ENCODE measurements at places on chromosomes 5 and 9.

DNA sequence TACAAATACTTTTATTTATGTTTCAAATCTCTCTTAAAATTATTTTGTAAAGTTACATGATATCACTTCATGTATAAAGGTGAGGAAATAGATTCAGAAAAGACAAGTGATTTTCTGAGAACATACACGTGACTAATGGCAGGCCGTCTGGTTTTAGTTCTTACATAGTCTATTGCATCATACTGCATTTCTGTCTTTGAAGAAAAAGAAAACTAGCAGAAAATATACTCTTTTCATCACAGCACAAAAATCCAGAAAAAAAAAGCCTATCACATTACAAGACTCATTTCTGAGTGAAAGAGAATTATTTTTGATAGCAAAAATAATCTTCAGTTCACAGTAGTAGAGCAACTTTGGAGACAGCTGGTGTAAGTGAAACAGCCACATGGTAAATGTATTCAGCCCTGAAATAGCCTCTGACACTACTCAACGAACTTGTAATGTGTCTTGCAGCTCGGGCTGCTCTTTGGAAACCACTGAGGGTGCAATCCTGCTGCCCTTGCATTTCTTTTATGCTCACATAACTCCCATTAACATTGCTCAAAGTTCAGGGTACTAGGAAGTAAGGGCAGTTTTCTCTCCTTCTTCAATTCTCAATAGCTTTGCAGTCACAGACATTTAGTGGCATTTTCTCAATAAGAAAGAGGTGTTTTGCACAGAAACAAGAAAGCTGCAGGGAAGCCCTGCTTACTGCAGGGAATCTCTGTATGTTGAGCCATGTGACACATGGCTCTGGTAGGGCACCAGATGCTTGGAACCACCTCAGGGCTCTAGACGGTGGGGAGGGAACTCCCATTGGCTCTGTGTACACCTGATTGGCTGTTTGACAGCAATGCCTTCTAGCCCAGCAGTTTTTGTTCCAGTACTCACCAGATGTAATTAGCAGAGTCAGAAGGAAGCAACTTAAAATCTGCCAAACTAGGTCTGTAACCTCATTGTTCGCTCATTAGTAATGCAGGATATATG is 845.3 kb upstream of the PTPRD start:
- no peak for DNase-seq

GRCh38 chr5:76303921-76304320 is 99.2 kb upstream of the IQGAP2 start:
- DNase-seq = no peak

GRCh38 chr5:61768692-61769281 is 436.7 kb downstream of the ZSWIM6 start:
- DNase-seq = no peak

DNA sequence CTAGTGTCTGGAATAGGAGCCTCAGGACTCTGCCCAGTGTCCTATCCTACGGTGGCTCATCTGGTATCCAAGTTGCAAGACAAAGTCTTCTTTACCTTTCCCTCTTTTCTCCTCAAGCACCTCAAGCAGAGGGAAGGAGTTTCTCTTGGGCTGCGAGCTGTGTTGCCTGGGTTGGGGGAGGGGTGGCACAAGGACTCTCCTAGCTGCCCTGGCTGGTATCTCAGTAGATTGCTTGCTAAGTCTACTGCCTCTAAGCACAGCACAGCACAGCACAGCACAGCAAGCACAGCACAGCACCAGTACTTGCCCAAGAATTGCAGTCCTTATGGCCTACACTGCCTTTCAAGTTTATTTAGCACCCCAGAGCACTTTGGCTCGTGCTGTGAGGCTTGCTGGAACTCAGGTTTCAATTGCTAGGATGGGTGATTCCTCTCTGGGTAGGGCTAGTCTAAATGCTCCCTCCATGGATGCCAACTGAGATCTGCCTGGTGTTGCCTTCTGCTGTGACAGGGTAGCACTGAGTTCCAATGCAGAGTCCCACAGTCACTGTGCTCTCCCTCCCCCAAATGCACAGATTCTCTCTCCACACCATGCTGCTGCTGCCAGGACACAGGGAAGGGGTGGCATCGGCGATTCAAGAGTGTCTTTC is 213.1 kb upstream of the POU5F2 start:
- DNase-seq = no peak

GRCh38 chr5:63022403-63022802 is 443.8 kb downstream of the LRRC70 start:
- DNase-seq = no peak

- DNase-seq = peak; percentile 22
These were observed 500.0 kb downstream of the DIRAS2 start for GRCh38 chr9:90142580-90142979.

GRCh38 chr5:16383544-16384052 is 82.0 kb downstream of the ZNF622 start:
- DNase-seq = no peak

DNA sequence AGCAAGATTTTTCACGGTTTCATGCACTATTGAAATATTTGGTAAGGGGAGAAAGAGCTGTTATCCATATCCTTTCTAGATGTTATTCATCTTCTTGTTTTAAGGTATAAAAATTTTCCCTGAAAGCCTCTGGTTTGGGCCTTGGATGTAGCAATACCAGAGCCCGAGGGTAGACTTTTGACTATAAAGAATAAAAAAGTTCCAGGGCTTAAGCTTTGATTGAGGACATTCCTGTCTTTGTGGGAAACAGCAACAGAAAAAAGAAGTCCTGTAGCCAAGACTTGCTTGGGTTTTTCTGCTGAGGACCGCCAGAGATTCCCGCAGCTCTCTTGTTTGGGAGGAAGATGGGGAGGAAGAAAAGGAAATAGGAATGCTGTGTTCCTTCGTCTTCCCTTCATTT is 440.0 kb upstream of the WWC1 start:
- no peak for DNase-seq

- DNase-seq = no peak
These were observed 137.0 kb downstream of the CCDC192 start for GRCh38 chr5:127840198-127840524.

- DNase-seq = no peak
These were observed 20.6 kb downstream of the DYNC2I2 start for GRCh38 chr9:128636024-128636390.

- no peak for DNase-seq
These were observed 91.0 kb downstream of the PDE8B start for GRCh38 chr5:77301447-77301883.

DNA sequence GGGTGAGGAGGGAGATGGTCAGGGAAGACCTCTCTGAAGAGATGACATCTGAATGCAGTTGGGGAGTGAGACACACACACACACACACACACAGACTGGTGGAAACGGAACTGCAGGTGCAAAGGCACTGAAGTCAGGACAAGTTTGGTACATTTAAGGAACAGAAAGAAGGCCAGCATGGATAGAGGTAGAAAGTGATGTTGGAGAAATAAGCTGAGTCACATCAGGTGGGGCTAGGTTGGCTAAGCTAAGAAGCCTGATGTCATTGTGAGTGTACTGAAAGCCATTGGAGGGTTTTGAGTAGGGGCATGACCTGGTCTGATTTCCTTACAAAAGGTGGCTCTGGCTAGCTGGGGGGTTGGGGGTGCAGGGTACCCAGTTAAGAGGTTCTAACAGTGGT is 3.1 kb downstream of the BSPRY start:
- no peak for DNase-seq

GRCh38 chr5:135501965-135502364 is 33.8 kb downstream of the NEUROG1 start:
- no peak for DNase-seq

GRCh38 chr5:168072665-168073064 is 218.8 kb upstream of the WWC1 start:
- DNase-seq = no peak

DNA sequence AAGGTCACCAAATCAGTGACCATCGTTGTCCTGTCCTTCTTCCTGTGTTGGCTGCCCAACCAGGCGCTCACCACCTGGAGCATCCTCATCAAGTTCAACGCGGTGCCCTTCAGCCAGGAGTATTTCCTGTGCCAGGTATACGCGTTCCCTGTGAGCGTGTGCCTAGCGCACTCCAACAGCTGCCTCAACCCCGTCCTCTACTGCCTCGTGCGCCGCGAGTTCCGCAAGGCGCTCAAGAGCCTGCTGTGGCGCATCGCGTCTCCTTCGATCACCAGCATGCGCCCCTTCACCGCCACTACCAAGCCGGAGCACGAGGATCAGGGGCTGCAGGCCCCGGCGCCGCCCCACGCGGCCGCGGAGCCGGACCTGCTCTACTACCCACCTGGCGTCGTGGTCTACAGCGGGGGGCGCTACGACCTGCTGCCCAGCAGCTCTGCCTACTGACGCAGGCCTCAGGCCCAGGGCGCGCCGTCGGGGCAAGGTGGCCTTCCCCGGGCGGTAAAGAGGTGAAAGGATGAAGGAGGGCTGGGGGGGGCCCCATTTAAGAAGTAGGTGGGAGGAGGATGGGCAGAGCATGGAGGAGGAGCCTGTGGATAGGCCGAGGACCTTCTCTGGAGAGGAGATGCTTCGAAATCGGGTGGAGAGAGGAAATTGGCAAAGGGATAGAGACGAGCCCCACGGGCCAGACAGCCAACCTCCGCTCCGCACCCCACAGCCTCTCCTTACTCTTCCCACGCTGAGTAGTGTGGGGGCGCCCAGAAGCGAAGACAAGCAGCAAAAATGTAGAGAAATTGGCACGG is 1.7 kb downstream of the RXFP3 start:
- DNase-seq = no peak

DNA sequence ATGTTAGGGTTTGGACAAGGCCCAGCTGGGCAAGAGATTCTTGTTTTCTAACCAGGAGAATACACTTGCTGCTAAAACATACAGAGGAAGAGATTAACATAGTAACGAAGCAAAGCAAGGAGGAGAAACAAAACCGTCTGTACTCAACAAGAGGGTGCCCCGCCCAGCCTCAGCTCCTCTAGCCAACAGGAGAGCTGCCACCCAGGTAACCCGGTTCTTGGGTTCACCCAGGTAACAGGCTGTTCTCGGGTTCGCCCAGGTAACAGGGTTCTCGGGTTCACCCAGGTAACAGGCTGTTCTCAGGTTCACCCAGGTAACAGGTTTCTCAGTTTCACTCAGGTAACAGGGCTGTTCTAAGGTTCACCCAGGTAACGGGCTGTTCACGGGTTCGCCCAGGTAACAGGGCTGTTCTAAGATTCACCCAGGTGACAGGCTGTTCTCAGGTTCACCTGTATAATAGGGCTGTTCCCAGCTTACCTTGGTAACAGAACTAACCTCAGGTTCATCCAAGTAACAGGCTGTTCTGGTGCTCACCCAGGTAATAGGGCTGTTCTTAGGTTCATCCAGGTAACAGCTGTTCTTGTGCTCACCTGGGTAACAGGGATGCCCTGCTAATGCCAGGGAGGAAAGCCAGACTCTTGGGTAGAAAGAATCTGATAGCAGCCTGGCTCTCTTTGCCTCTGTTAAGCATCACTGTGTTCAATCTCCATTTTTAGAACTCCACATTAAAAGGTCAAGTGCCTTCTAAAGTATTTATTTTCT is 271.6 kb downstream of the SYK start:
- DNase-seq = no peak

DNA sequence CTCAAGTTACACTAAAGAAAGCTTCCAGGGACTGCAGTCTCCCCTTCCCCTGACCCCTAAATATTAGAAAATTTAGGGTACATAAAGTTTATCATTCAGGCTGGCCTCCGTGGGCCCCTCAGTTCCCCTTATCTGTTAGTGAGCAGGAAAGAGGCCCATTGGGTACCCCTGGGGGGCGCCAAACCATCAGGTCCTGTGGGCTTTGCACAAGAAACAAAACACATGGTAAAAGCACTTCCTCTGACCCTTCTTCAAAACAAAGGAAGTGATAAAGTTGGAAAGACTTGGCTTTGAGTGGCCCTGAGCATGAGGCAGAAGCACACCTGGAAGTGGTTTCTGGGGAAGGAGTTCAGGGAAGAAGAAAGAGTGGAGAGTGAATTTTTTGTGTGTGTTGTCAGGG is 213.0 kb downstream of the SMARCA2 start:
- no peak for DNase-seq

GRCh38 chr9:37995348-37995737 is 73.7 kb downstream of the SHB start:
- no peak for DNase-seq

- DNase-seq = no peak
These were observed 38.5 kb upstream of the GZMA start for GRCh38 chr5:55063899-55064298.

GRCh38 chr9:90333226-90333625 is 309.4 kb downstream of the DIRAS2 start:
- DNase-seq = no peak

Data from activated CD8-positive, alpha-beta memory T cell treated with anti-CD3 and anti-CD28 coated beads for 4 hours (primary cell).